ENCODE measurements at places on chromosomes 4 and X.

GRCh38 chr4:32958586-32958985 lies 2238.4 kb downstream of the PCDH7 start:
- DNase-seq, result no peak

GRCh38 chr4:166903408-166903807 lies 330.9 kb downstream of the SPOCK3 start:
- DNase-seq, result no peak

DNA sequence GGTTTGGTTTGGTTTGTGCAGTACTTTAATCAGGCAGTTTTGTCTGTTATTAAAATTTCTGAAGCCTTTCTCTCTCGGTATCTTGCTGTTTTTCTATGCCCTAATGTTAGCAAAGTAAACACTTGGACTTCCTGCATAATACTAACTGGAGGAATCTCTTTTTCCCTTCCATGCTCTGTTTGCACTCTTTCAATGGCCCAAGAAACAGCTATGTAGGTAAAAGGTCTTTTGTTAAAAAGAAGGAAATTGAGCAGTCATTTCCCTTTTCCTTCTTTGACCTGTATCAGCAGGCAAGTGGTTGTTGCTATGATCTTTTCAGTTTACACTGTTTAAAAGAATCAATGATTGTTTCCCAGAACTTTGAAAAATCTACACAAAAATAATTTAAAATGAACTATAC lies 82.7 kb downstream of the CCSER1 start:
- no peak for DNase-seq

- DNase-seq, result no peak
Measured at GRCh38 chrX:40167233-40167849, 69.6 kb upstream of the BCOR start.

- DNase-seq, result no peak
Measured at GRCh38 chrX:39762266-39762841, 335.4 kb downstream of the BCOR start.

Measured in stimulated activated CD4-positive, alpha-beta T cell treated with anti-CD3 and anti-CD28 coated beads, Interleukin-15, amount 100 ng/mL, for 1 hour (primary cell).